Naive thymus-derived CD4-positive, alpha-beta T cell (primary cell): ENCODE measurements at places on chromosomes 11 and 22. TPM values are rescaled to one million over a fixed set of nuclear protein-coding genes. Genes with fewer than 3 reads are reported as not detected.

DNA sequence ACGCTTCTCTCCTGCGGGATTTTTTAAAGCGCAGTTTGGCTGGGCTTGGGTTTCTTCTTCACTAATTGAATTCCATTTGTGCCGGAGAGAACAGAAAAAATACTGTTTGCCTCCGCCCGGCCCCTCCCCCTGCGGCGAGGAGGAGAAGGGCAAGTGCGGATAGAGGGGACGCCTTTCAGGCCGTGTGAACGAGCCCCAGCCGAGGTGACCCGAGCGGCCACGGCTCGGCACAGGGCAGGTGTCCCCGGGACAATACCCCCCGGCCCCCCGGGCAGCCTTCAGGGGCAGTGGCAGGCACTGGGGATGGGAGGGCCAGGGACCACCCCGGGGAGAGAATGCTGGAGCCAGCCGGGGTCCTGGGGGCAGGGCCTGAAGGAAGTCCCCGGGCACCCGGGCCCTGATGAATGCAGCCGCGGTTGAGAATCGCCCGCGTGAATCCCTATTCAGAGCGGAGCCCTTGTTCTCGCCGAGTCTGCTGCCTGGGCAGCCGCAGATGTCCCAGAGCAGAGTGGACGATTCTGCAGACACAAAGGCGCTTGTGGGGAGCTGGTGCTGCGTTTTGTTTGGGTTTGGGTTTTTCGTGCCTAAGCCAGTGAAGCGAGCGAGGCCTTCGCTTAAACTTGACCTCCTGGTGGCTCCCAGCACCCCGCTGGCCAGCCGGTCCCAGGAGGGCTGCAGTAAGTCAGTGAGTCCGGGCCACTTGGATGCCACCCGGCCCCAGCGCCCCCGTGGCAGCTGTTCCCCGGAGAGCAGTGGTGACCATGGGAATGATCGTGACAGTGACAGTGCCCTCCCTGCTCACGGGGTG lies 96.0 kb downstream of the WNT7B start:
- no peak for DNase-seq

- DNase-seq = peak; percentile 51
Observed at GRCh38 chr22:46791201-46791731, 28.8 kb downstream of the TBC1D22A start.

DNA sequence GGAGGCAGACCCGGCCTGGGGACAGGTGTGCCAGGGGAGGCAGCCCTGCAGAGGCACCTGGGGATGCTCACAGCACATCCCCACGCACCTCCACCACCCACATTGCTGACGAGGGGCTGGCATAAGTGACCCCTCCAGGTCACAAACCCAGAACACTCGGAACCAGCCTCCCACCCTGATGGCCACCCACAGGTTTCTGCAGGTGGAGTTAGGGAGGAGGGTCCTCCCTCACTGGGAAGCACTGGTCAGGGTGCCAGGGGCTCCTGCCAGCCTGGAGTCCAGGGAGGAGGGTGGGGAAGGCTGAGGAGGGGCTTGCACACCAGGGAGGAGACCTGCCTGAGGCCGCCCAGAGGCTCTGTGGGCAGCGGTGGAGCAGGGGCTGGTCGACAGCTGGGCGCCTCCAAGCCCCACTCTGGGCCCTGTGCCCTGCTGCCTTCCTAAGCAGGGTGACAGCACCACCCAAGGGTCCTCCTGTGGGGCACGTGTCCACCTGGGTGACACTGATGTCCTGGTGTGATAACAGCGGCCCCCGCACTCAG lies 51.0 kb upstream of the CARS1 start:
- no peak for DNase-seq

DNA sequence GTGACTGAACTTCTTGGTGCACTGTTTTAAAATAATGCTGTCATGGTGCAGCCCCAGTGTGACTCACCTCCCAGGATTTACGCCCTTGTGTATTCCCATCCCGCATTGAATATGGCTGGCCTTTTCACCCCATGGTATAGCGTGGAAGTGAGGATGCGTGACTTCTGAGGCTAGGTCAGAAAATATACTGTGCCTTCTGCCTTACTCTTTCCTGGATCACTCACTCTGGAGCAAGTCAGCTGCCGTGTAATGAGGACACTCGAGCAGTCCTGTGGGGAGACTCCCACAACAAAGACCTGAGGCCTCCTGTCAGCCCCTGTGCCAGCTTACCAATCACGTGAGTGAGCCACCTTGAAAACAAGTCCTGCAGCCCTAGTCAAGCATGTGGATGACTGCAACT lies 471.9 kb upstream of the KIRREL3 start:
- DNase-seq = no peak

- DNase-seq = no peak
Observed at GRCh38 chr11:88179971-88180629, 4.9 kb upstream of the RAB38 start.

- no peak for DNase-seq
Observed at GRCh38 chr22:50719814-50720300, 18.1 kb upstream of the ACR start.

- no peak for DNase-seq
Observed at GRCh38 chr22:45273452-45274075, 11.2 kb upstream of the UPK3A start.

GRCh38 chr22:37260901-37261336 lies 16.9 kb upstream of the RAC2 start:
- peak; percentile 70 for DNase-seq

The LRP5 gene
- total RNA-seq = 28.7 and 29.9 TPM in 2 replicates
